ENCODE measurements at places on chromosomes 5 and 9.

DNA sequence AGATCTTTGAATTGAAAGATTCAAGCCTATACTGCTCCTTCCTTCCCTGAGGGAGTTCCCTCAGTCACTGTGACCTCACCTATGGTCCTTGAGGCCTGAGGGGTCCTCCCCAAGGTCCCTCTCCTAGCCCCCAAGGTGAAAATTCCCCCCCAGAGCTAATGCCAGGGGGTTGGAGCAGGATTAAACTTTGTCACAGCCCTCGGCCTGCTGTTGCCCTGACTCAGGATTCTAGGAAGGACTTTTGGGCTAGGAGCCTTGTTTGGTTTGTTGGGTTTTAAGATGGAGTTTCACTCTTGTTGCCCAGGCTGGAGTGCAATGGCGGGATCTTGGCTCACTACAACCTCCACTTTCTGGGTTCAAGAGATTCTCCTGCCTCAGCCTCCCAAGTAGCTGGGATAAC, 123.2 kb downstream of the C5orf15 start:
- no peak for DNase-seq

GRCh38 chr9:132099741-132100407, 20.2 kb upstream of the MED27 start:
- no peak for DNase-seq

DNA sequence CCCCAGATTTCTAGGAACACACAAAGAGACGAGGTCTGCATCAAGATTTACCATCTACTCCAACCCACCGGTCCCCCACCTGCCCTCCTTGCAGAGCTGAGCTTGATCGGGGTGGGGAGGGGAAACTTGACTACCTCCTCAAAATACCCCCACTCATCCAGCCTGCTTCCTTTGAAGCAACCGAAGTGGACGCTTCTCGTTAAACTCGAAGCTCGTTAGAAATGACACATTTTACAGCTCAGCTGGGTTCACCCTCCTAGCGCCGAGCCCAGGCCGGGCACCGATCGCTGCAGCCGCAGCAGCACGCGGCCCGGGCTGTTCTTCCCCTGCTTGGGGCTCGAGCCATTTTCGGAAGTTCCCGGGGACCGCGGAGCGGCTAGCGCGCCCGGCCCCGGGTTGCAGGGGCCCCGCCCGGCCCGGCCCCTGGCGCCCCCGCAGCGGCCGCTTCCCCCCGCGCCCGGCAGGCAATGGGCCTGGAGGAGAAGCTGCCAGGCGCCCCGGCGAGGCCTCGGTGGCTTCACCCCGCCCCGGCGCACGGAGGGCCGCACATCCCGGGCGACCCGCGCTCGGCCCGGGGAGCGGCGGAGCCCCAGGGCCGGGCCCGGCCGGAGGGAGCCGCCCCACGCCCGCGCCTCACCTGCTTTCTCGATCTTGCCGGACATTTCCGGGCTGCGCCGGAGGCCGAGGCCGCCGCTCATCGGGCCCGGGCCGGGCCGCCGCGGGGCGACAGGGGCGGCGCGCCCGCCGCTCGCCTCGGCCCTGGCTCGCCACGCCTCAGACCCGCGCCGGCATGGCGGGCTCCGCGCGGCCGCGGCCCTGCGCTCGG, 530 bp downstream of the RAPGEF1 start:
- DNase-seq = peak; percentile 62

GRCh38 chr5:32909207-32909606, 198.1 kb downstream of the NPR3 start:
- no peak for DNase-seq

- no peak for DNase-seq
Measured at GRCh38 chr9:130117376-130117775, 54.8 kb upstream of the NCS1 start.

- no peak for DNase-seq
Measured at GRCh38 chr5:32507738-32508434, 63.3 kb upstream of the ZFR start.

GRCh38 chr5:14156650-14157492, 13.7 kb downstream of the TRIO start:
- no peak for DNase-seq

DNA sequence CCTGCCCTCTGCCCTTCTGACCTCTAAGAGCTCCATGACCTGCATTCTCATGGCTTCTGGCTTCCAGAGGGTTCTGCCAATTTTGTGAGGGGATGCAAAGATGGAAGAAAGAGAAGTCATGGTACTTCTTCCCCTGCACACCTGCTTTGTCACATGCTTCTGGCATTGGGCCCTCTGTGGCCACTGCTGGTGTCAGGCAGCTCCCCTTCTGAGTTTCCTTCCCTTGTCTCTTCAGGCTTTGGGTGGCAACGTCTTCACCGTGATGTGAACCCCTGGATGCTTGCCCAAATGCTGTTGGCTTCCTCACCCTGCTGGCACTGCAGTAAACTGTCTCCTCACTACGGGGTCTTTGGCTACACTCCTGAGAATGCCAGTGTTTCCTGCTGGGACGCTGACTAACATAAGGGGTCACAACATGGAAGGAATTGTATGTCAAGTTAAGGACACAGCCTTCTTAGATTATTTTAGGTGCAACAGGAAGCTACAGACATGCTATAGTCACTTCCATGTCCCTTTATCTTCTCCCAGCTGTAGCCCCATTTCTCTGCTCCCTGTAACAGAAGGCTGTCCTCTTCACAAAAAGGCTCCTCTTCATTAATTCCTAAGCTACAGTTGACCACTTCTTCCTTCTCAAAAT, 8.9 kb upstream of the CLINT1 start:
- no peak for DNase-seq

DNA sequence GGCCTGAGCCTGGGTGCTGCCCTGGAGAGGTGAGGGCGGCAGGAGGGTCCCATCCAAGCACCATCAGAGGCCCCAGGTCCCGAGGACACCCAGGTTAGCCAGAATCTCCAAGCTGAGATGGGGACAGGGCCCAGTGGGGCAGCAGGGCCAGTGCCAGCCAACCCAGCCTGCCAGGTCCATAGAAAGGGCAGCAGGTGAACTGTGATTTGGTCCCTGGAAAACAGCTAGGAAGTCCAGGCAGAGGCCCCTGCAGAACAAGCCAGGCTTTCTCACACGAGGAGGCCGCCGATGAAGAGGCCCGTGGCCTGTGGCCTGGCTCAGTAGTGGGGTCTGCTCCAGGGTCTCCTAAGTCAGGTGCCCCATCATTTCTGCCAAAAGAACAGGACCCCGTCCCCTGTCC, 2.0 kb downstream of the AGPAT2 start:
- DNase-seq = no peak

GRCh38 chr5:169921384-169921783, 58.9 kb downstream of the INSYN2B start:
- no peak for DNase-seq

DNA sequence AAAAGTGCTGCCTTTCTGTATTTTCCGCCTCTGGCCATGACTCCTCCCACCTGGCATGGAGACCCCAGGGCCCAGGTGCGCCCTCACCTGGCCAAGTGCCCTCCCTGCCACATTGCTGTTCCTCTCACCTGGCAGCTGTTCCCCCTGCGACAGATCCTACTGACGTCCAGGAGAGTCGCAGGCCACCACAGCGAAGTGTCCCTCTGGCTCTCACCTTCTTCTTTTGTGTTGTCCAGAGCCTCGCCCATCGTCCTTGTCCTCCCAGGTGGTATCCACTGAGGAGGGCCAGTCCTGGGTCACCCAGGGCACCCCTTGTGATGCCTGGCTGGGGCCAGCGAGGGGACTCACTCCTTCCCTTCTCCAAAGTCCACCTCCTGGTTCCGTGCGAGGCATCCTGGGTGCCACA, 2.6 kb downstream of the NKD2 start:
- DNase-seq = no peak

GRCh38 chr5:112333331-112333781, 85.7 kb downstream of the EPB41L4A start:
- peak; percentile 68 for DNase-seq

GRCh38 chr9:130332384-130332926, 66.9 kb downstream of the HMCN2 start:
- no peak for DNase-seq
